ENCODE measurements at places on chromosomes 2 and 18.

- no peak for DNase-seq
Observed at GRCh38 chr2:165833156-165833555, 39.1 kb upstream of the GALNT3 start.

DNA sequence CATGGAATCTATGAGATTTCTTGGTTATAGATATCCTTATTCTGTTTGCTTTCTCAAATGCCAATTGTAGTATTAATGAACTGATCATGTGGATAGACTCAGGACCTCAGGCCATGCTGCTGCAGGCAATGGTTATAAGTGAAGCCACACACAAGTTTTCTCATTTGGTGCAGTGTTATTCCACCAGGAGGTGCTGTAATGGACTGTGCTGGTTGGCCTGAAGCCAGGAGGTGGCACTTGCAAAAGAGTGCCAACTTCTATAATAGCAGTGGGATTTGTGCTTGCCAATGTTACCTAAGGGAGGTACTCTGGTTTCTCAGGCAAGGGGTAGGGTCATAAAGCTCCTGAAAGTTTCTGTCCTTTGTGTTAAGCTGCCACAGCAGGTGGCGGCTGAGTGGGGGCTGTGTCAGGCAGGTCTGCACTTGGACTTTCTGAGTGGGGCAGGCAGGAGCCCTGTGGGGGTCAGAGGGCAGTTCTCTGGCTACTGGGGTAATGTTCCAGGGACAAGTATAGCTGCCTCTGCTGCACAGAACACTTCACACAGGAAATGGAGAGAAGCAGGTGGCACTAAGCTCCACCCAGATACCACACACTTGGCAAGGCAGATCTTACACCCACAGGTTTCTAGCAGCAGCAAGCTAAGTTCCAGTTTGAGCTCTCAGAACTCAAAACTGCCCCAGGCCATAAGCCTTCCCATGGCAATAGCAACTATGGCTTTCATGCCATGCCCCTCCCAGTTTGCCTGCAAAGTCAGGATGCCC lies 352.6 kb upstream of the CWC22 start:
- no peak for DNase-seq

DNA sequence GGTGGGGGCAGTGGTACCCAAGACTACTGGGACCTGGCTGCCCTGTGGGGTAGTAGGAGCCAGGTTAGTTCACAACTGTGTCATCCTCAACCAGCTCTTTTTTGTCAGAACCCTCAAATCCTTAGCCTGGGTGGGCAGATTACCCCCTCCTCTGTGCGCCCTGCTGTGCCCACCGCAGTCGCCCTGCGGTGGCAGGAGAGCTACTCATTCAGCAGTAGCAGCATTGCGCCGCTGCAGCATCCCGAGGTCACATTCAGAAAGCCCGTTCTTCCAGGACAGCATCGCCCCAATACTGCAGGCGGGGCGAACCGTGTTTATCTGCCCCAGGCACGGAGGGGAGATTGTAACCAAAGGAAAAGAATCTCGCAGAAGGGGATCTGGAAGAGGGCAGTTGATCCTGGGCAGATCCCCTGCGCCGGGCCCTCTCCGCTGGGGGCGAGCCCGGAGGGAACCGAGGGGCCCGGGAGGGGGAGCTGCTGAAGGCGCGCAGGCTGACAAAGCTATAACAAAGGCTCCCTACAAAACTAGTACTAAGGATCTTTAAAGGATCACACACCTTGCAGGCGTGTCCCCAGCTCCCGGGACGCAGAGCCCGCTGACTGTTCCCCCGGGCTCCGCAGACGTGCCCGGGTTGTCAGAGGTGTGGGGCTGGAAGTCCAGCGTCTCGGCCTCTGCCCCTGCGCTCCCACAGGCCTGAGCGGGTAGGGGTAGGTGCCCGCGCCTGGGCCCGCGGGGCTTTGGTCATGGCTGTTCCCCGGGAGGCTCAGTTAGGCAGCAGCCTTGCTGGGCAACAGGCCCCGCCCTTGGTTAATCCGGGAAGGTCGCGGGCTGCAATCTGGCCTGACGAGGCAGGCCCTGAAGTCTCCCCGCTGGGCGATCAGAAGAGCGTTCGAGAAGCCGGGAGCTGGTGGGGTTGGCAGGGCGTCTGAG lies 13.2 kb downstream of the POU3F3 start:
- no peak for DNase-seq

GRCh38 chr2:101339266-101339880 lies 30.9 kb upstream of the RNF149 start:
- no peak for DNase-seq

GRCh38 chr2:110860630-110861029 lies 128.3 kb downstream of the ACOXL start:
- no peak for DNase-seq

Data from LoVo (cell line).